NCI-H2081 (cell line): ENCODE measurements at places on chromosomes 7 and 10.

- DNase-seq, result no peak
These were observed 711 bp downstream of the KIF20B start for GRCh38 chr10:89702121-89702480.

- peak; percentile 45 for DNase-seq
These were observed 863 bp downstream of the ST8SIA6 start for GRCh38 chr10:17453373-17454091.

- no peak for DNase-seq
These were observed 76.7 kb downstream of the ATXN7L1 start for GRCh38 chr7:105799677-105800076.

DNA sequence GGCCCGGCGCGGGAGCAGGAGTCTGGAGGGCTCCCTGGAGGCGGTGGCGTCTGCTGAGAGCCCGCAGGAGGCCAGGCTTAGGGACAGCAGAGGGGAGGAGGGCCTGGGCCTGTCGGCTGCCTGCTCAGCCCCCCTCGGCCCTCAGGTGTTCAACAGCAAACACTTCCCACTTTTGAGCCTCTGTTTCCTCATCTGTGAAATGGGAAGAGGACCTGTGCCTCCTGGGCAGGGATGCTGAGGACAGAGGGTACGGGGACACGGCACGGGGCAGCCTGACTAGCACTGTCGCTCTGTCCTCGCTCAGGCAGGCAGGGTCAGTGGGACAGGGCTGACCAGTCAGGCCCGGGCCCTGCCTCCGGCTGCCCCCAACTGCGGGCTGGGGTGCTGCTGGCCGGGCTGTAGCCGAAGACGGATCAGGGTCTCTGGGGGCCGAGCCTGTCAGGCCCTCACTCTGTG is 663 bp downstream of the CYP2W1 start:
- no peak for DNase-seq

DNA sequence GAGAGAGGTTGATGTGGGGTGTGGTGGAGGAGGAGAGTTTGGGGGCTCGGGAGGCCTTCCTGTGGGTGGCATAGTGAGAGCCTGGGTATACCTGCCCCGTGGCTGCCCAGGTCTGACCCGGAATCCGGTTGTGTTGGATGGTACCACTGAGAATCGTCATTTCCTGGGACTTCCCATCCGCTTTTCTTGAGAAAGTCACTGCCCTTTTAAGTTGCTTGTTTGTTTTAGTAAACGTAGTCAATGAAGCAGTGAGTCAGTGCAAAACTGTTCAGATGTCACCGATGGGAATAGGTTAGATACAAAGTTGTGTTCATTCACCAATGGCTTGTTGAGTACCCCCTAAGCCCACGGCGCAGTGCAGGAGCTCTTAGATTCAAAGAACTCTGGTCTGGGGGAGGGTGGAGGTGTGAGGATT is 285.8 kb downstream of the CAMK1D start:
- DNase-seq, result no peak

DNA sequence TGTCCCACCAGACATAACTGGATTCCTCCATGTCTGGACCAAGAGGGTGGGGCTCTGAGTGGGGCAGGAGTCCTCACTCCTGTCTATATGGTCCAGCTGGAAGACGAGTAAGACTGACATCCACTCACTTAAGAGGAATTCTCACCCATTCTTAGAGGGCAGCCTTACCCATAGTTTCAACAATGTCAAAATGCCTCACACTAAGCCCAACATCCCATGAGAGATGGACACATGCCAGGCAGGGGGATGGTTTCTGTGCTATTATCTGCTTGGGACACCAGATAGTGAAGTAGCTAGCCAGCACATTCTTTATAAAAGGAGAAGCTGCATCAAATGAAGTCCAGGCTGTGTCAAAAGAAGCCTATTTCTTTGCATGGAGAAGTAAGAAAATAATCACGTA is 4.7 kb upstream of the LANCL2 start:
- no peak for DNase-seq

DNA sequence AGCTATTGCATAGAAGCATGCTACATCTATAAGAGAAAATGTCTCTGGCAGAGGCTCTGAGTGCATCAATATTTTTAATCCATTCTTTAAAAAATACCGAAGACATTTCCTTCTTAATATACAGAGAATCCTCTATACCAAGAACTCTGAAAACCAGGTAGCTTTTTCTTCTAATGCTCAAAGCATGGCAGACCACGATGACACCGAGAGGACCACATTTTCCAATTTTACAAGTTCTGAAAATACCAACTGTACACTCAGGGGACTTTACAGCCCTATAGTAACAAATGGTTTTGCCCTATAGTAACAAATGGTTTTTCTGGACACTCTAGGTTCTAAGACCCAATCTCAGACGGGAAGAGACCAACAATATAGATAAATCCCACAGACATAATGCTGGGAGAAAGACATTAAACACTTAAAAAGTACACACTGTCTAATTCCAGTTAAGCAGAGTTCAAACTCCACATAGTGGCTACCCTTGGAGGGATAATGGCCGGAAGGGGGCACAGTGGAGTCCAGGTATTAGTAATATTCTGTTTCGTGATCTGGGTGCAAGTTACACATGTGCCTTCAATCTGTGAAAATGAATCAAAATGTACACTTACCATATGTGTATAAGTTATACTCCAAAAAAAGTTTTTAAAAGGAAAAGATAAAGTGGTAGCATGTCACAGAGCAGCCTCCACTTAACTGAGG is 26.2 kb downstream of the CCDC6 start:
- DNase-seq, result no peak

DNA sequence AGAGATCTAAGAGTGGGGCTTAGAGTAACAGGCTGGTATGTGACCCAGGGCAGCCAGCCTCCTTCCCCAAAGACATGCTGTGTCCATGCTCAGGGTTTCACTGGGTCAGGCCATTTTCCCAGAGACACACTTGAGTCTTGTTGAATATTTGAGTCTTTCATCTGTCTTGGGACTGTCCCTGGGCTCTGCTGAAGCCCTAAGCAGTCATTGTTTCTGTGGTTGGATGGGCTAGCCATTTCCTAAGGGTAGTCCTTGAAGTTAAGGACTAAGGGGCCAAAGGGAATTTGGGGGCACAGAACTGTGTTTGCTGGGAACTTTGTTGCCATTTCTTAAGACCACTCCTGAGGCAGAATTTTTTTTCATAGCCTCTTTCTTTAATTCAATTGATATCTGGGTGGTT is 98.4 kb upstream of the SAMD8 start:
- no peak for DNase-seq
